Activated CD4-positive, CD25-positive, alpha-beta regulatory T cell treated with anti-CD3 and anti-CD28 coated beads, Interleukin-2, amount 50 U/mL, for 72 hours (primary cell): ENCODE measurements at places on chromosomes 7 and 10.

GRCh38 chr7:43076189-43076605 lies 36.2 kb upstream of the HECW1 start:
- DNase-seq = no peak

DNA sequence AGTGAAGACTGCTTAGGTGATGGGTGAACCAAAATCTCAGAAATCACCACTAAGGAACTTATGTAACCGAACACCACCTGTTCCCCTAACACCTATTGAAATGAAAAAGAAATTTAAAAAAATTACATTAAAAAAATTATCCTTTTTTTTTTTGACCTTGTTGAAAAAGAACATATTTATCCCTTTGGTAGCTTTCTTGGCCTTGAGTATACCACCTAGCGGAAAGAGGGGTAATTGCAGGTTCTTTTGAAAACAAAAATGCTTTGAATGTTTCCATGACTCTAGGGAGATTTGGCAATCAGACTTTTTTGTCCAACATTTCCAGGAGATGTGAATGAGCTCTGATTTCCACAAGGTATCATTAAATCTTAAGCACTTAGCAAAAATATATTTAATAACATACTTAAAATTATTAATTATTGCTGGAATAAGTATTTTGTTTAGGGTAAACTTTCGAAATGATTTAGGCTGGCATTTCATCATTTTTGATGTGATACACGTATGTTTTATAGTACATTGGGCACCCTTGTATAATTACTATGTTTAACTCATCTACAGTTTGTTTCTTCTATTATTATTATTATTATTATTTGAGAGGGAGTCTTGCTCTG lies 47.0 kb upstream of the ELMO1 start:
- DNase-seq = no peak

DNA sequence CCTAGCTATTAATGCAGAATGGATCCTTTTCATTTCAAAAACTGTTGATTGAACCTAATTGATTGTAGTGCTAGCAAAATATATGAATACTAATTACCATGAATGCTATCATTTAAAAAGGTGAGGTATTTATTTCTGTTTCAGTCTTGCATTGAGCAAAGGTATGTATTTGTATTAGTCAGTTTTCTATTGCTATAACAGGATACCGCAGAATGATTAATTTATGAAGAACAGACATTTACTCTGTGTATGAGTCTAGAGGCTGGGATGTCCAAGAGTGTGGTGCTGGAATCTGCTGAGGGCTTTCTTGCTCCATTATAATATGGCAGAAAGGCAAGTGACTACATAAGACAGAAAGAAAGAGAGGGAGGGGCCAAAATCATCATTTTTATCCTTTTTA lies 199.2 kb downstream of the KIF20B start:
- DNase-seq = no peak

DNA sequence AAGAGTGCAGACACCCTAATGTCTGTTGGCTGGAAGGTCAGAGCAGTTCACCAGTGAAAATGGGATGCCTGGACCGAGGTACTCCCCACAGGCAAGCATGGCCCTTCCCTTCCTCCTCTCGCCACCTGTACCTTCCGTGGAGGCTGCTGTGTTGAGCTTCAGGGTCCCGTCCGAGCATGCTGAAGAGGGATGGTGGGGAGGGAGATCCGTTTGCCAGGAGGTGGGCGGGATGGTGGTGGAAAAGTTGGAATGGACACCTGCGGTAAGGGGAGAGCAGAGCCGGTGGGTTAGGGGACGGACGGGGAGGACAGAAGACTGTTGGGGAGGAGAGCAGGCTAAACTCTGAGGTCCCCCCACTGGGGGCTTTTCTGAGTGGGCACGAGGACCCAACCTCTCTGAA lies 15.9 kb upstream of the ZNF777 start:
- DNase-seq = no peak

- DNase-seq = no peak
Measured at GRCh38 chr7:45978010-45978681, 57.1 kb upstream of the IGFBP3 start.
